Retinal pigment epithelial cell (primary cell): ENCODE measurements at places on chromosomes 6 and 20.

DNA sequence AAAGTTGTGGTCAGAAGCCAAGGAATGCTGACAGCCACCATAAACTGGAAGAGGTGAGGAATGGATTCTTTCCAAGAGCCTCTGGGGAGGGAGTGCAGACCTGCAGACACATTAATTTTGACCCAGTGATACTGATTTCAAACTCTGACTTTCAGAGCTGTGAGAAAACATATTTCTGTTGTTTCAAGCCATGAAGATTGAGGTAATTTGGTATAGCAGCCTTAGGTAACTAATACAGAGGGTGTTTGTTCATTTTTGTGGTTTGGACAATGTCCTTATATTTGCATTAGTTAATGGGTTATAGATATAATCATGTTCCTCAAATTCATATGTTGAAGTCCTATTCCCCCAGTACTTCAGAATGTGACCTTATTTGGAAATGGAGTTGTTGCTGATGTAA is 85.4 kb upstream of the GTSF1L start:
- DNase-seq: no peak

GRCh38 chr6:25863360-25863759 is 10.7 kb downstream of the SLC17A3 start:
- no peak for DNase-seq

DNA sequence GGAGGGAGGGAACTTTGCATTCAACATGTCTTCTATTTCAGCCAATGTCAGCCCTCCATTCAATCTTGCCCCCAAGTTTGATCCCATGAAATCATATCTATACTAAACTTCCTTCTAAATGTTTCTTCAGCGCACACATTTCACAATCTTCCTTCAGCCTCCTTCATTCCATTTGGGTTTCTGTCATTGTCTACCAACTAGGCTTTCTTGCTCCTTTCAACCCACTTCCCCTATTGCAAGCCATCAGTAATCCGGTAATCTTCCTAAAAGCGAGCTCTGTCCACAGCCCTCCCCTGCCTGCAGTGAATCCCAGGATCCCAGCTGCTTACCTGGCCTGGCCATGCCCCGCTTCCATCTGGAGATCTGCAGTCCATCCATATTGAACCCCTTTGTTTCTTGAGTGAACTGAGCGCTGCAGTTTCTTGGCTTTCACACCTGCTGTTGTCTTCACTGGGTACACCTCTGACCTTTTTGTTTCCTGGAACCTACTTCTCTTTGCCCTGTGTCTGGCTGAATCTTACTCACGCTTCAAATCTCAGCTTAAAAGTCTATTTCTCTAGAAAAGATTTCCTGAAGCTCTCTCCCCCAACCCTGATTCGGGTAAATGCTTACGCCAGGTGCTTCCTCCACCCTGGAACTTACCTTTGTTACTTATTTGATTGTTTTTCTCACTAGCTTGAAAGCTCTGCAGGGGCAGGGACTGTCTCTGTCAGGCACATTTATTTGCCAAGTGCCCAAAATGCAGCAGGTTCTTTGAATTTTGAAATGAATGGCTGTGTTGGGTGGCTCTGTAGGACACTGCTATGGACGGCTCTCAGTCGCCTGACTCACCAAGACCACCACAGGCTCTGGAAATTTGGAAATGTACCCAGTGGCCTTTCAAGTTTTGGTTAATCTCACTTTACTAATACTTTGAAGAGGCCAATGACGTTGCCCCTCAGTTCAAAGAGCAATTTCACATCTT is 50.3 kb downstream of the ADTRP start:
- no peak for DNase-seq

DNA sequence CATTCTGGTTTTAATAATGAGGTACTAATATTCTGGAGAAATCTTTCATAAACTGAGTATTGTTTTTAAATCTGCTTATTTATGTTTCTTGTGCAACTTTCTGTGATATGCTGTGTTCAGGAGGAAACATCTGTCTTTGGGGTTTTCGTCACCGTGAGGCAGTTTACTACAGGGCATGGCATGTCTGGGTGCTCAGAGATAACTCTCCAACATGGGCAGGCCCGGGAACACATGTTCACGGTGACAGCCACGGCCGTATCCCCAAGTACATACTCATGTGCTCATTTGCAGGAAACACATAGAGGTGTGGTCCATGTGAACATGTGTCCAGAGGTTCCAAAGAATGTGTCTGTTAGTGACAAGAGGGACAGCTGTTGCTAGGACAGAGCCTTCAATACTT is 62.1 kb upstream of the CNKSR3 start:
- no peak for DNase-seq
